ENCODE measurements at places on chromosomes 3 and 15.

DNA sequence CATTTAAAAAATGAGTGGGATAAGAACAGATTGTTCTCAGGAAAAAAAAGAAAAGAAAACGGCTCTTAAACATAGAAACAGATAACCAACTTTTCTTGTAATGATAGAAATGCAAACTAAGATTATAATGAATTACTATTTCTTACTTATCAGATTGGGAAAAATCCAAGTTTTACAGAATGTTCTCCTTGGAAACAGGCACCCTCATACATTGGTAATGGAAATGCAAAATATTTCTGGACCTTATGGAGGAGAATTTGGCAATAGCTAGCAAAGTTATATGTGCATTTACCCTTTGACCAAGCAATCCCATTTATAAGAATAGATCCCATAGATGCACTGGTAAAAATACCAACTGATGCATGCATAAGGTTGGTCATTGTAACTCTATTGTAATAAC lies 3.7 kb upstream of the ANKDD1A start:
- DNase-seq = no peak

DNA sequence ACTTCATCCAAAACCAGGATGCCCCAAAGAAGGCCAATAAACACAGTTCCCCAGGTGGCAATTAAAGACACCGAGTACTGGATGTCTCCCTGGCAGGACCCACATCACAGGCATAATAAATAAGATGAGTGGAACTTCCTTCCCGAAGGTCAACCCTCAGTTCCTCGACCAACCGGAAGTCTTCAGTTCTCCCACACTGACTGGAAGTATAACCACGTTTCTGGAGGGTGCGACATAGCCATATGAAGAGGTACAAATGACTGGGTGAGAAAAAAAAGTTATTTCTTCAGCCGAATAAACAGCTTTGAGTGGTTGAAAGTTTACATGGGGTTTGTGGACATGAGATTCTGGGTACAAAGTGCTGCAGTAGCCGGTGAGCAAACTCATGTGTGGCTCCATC lies 34.6 kb upstream of the MUC13 start:
- no peak for DNase-seq

DNA sequence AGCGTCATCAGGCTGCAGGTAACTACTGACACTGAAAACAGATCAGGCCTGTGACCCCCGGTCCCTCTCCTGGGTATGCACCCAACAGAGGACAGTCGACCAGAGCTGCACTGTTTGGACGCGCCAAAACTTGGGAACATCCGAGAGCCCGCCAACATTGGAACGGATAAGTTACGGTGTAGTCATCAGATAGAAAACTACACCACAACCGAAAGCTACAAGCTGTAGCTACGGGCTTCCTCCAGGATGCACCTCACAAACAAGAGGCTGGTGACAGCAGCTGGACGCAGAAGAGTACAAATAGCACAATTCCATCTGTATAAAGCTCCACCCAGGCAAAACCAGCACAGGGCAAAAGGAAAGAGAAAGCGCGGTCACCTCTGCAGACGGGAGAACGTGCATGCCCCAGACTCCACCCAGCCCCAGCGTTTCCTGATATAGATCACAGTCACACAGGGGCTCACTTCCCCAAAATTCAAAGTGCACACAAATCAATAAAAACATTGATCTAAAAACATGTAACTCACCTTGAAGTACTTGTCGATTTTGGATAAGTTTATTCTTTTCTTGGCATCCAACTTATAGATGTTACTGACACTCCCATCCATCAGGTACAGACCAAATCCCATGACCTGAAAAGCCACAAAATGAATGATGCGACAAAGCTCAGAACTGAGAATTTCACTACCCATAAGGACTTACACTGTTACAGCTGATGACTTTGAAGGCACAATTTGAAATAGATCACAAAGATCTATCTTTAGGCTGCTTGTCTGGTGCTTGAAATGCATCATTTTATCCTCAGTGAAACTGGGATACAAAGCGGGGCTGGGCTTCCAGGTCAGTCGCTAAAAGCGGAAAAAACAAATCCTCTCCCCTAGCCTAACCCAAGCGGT lies 43.3 kb downstream of the CYFIP1 start:
- no peak for DNase-seq

DNA sequence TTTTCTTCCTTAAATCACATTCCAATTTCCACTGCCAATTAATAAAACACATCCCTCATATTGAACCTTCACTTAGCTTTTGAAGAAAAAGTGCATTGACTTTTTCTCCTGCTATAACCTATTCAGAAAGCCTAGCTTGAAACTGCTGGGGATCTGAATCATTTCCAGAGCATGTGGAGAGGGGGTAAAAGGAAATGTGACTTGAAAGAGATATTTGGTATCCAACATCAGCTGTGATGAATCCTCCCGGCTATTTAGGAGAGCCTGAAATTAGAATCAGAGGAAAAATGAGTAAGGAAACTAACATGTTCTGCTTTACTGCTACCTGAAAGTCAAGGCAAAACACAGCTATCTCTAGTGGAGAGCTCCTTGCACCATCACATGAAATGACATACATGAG lies 2.6 kb upstream of the GNB5 start:
- no peak for DNase-seq

- DNase-seq = no peak
Observed at GRCh38 chr3:84959470-84960271, 882 bp downstream of the CADM2 start.

DNA sequence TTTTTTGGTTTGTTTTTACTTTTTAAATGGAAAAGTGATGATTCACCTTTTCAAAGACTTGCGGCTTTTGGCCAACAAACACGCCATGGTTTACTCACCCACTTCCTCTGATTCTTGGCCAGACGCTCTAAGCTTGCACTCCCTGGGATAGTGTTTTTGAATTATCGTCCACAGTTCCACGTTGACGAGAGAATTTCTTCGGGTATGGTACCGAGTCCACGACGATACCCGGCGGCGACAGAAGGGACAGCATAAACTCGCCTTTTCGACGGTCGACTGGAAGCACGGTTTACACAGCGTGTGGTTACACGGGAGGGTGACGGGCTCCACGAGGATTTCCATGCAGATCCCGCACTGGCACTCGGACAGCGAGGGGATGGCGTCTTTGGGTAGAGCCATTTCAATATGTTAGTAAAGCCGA lies 783 bp downstream of the RNF168 start:
- DNase-seq = peak; percentile 77

DNA sequence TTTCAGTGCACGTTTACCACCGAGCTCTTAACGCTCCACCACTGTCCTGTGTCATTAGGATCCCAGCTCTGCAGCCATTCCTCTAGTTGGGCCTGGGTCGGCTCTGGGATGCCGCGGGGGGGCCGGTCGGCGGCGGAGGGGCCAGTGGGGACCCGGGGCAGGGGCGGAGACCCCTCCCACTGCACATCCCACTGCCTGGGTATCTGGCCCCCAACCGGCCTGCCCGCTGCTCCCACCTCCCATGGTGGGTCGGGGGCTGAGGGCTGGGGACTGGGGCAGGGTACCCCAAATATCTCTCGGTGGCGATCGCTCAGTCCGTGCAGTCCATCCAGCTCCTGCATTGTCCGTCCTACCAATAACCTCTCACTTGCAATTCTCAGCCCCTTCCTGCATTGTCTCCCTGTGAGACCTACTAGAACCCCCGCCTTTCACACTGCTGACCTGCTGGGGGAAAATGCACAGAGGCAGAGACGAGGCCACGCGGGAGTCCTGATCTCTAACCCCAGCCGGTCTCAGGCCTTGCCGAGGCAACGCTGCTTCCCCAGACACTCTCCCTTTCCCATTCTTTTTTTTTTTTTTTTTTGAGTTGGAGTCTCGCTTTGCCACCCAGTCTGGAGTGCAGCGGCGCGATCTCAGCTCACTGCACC lies 24.0 kb upstream of the MUC20 start:
- DNase-seq = no peak

GRCh38 chr3:115859002-115859807 lies 235.9 kb downstream of the GAP43 start:
- DNase-seq = no peak

GRCh38 chr3:161879470-161879869 lies 382.9 kb downstream of the OTOL1 start:
- DNase-seq = no peak

DNA sequence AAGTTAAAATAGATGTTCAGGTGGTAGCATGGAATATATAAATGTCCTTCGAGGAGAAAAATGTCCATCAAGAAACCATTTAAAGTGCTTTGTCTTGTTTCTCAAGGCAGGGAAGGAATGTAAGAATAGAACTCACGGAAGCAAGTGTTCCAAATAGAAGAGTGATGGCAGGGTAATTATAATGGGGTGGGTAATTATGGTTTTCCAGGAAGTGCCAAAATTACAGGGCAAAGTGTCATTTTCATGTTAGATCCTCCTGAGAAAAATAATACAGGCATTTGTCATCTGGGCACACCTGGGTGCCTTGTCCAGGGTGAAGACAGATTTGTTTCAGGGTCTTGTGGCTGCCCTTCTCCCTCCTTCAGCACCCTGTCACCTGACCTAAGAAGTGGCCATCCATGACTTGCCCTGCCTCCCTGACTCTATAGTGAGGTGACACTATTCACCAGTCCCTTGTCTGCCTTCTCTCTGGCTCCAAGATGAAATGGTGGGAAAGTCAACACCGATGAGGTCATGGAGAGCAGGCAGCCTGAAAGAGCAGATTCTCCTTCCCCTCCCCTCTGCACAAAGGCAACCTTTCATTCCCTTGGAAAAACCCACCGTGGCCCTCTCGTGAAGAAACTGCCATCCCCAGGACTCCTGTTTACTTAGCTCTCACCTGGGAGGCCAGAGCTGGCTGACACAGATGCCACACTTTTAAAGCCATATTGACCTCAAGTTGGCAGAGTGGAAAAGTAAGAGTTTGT lies 45.1 kb upstream of the AMOTL2 start:
- no peak for DNase-seq

GRCh38 chr15:69141286-69141701 lies 19.1 kb upstream of the GLCE start:
- no peak for DNase-seq

- DNase-seq = peak; percentile 59
Observed at GRCh38 chr3:128112357-128112968, 11.1 kb downstream of the RUVBL1 start.

- no peak for DNase-seq
Observed at GRCh38 chr3:20905210-20905805, 719.3 kb upstream of the SGO1 start.

DNA sequence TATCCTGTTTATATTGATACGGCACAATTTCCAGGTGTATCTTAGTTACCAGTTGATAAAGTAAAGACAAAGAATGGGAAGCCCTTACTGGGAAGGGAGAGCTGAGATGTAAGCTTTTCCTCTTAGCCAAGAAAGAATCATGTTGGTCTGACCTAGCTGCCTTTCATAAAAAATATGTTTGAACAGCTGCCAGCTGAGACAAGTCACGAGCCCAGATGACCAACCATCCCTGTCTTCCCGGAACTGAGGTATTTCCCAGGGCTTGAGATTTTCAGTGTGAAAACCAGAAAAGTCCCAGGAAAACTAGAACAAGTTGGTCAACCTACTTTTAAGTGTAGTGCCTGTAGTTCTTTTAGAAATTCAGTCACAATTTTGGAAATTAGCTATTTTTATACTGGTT lies 3.6 kb upstream of the MYH15 start:
- DNase-seq = no peak

DNA sequence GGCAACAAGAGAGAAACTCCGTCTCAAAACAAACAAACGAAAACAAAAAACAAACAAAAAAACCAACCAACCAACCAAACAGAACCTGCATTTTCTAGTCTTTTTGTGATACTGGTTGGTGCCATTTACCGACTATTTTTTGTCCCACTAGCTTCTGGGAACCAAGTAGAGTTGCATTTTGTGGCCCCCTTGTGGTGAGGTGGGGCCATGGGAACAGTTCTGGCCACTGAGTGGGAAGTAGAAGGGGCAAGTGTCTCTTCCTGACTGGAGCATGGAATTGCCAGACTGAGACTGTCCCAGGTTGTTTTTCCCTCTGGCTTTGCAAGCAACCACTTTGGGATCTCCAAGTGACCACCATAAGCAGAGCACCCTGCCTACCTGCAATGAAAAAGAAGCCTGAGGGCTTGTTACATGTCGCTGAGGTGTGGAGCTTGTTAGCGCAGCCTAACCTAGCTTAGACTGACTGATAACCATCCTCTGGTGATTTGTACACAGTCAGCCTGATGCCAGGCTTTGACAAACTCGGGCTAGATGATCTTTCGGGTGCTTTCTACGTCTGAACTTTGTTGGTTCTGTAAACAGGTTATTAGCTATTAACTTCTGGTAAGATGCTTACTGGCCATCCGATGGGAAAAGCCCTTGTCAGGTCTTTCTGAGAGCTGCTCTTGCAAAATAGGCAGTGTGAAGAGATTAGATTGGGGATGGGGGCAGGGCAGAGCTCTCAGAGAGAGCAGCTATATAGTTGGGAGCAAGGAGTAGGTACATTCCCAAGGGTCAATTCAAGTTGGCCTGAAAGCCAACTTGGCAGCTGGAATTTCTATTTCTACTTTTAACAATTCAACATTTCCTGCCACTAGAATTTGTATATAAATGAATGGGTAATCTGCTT lies 172.2 kb downstream of the SSR3 start:
- peak; percentile 26 for DNase-seq

DNA sequence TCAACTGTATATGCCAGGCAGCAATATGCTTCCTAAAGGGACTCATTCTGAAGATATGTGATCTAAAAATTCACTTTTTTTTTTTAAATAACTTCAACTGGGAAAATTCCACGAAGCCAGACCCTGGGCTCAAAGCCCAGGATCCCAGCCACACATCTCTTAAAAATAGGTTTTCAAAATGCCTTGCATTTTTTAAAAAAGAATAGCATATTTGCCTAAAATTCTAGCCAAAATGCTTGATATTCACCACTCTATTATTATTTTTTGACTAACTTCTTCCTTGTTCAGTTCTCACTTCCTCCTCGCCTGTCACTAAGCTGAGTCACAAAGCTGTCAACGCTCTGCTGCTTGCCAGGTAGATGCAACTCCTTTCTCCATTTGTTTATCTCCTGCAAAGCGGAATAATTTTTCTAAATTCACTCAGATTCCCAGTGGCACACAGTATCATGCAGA lies 28.0 kb upstream of the VGLL4 start:
- DNase-seq = no peak

DNA sequence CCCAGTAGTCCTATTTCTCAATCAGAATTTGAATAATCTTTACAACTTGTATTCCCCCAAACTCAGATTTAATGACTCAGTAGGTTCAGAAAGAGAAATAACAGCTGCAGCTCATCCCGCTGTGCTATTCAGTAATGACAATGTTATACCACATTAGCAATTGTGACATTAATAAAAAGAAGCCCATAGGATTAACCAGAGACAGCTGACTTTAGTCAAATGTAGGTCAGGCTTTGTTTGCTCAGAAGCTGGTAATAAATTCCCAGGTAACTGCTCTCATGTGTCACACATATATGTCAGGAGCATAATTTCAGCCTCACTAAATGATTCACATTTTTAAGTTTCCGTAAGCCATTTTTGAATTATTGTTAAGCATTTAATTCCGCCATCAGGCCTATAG lies 222.0 kb upstream of the UBE2E2 start:
- DNase-seq = no peak

Data from activated naive CD4-positive, alpha-beta T cell treated with anti-CD3 and anti-CD28 coated beads for 36 hours (primary cell).